ENCODE measurements at places on chromosomes 3 and 15.

- DNase-seq = no peak
Measured at GRCh38 chr3:77320514-77320913, 280.6 kb downstream of the ROBO2 start.

- DNase-seq = no peak
Measured at GRCh38 chr3:59545374-59545773, 495.5 kb upstream of the CFAP20DC start.

- DNase-seq = no peak
Measured at GRCh38 chr3:111799951-111800350, 59.1 kb upstream of the PHLDB2 start.

- no peak for DNase-seq
Measured at GRCh38 chr15:92670621-92671020, 15.0 kb upstream of the FAM174B start.

GRCh38 chr3:59313365-59313764 lies 263.5 kb upstream of the CFAP20DC start:
- DNase-seq = no peak

GRCh38 chr15:91302588-91303439 lies 202.8 kb downstream of the SV2B start:
- peak; percentile 58 for DNase-seq

- no peak for DNase-seq
Measured at GRCh38 chr3:72338942-72339669, 509.1 kb downstream of the SHQ1 start.

- peak; percentile 63 for DNase-seq
Measured at GRCh38 chr15:74950078-74950908, 6.3 kb downstream of the RPP25 start.

GRCh38 chr3:178406206-178406605 lies 130.0 kb upstream of the KCNMB2 start:
- DNase-seq = no peak

GRCh38 chr15:89205991-89206585 lies 15.3 kb downstream of the RLBP1 start:
- DNase-seq = peak; percentile 14

- no peak for DNase-seq
Measured at GRCh38 chr15:50108461-50108860, 10.6 kb downstream of the ATP8B4 start.

DNA sequence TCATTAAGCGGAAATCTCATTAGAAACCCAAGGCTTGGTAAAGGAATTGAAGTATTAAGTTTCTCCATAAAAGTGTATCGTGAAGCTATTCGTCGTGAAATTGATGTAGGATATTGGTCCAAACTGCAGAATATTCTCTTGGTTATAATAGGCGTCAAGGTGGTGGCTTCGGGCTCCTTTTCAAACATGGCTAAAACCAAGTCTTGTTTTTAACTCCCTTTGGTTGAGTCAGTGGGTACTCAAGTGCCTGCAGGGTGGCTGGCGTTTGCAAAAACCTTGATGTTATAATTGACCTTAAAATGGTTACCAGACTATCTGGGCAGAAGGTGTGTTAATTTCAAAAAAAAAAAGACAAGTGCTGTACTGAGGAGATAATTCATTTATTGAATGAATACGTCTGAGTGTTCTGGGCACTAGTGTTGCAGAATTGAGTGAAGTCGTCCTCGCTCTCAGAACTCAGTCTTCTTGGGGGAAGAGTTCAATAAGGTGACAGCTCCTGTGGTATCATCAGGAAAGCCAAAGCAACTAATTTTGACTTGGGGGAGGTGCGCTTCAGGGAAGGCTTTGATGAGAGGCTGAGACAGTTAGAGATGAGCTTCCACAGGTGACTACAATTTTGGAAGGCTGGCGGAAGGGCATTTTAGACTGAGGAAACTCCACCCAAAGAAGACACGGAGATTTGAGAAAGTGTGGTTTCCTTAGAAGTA lies 1.5 kb downstream of the UBE2Q2 start:
- no peak for DNase-seq

- no peak for DNase-seq
Measured at GRCh38 chr3:47482366-47482765, 6.6 kb upstream of the SCAP start.

GRCh38 chr15:42083605-42083908 lies 10.8 kb downstream of the PLA2G4D start:
- DNase-seq = no peak

- DNase-seq = no peak
Measured at GRCh38 chr3:195207731-195208130, 63.2 kb downstream of the XXYLT1 start.

DNA sequence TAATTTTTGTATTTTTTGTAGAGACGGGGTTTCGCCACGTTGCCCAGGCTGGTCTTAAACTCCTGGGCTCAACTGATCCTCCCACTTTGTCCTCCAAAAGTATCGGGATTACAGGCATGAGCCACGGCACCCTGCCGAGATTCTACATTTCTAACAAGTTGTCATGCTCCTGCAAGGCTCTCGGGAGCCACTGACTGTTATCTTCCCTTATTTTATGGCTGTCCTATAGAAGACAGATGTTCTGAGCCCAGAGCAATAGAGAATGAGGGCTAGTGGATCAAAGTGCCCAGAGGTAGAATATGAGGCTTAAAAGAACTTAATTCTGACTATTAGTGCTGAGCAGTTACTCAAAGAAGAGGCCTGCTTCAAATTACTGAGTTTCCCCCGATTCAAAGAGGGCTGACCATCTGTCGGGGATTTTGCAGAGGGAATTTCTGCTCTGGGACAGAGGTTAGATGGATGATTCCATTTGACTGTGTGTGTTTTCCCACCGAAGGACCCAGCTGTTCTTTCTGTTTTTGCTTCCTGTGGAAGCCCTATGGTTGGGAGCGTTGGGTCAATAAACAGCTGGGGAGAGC lies 39.5 kb downstream of the ITPR1 start:
- no peak for DNase-seq

GRCh38 chr3:143356839-143357238 lies 237.3 kb downstream of the CHST2 start:
- DNase-seq = no peak

DNA sequence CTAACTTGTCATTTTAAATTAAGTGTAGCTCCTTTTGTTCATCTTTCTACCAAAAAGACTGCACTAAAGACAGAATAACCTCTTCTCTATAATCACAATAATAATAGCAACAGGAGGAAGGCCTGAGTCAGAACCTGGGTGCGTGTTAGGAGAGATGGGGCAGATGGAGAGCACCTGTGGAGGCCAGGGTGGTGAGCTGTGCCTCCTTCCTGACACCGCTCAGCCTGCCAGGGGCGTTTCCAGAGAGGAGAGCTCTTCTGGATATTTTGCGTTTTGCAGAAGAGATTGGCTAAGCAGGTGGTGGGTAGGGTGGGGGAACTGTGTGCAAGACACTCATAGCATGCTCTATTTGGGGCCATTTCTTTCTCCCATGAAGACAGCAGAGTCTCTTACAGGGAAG lies 83.5 kb downstream of the MEGF11 start:
- no peak for DNase-seq

DNA sequence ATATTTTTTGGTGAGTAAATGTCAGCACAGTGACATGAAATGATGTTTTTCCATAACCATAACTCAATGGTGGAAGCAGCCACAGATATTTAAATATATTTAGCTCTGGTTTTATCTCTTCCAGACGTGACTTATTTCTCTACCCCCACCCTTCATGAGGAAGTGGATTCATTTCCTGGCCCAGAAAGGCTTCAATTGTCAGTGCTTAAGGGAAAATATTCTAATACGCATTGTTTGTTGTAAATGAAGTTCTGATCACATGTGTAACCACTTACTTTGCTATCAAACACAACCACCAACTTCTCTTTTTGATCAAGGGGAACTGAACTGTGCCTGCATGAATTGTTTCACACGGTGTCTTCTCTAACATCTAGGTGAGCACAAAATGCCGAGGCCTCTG lies 14.0 kb downstream of the CLDN16 start:
- DNase-seq = no peak

DNA sequence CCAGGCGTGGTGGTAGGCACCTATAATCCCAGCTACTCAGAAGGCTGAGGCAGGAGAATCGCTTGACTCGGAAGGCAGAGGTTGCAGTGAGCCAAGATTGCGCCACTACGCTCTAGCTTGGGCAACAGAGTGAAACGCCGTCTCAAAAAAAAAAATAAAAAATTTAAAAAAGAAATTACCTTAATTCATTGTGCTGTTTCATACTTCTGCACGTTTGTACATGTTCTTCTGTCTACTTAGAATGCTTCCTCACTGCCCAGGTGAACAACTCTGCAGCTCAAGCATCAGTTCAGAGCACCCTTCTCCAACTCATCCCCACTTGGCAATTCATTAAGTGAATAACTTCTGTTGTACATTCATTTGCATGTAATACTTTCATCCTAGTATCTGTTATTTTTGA lies 14.0 kb downstream of the CAPN7 start:
- DNase-seq = no peak

DNA sequence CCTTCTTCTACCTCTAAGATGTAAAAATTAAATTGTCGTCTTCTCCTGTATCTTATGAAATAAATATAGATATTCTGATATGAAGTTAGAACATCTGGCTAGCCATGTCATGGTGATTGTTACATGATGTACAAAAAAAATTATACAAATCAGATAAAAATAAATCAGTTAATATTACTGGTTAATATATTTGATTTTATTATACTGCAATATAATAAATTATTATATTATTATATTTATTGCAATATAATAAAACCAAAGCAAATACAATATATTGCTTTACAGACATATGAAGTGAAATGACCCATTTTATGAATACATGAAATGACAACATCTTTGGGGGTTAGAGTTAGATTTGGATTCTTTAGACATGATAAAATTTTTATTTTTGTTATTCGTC lies 72.3 kb upstream of the NAALADL2 start:
- DNase-seq = no peak

DNA sequence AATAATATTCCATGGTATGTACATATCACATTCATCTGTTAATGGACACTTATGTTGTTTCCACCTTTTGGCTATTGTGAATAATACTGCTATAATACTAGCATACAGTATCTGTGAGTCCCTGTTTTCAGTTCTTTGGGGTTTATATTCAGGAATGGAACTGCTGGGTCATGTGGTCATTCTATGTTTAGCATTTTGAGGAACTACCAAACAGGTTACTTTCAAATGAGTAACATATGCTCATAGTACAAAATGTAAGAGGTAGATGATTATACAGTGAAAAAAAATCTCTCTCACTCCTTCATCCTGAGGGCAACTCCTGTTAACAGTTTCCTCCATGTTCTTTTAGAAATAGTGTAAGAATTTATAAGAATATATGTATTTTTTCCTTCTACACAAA lies 162.2 kb downstream of the PLD1 start:
- peak; percentile 4 for DNase-seq

GRCh38 chr3:152434142-152434541 lies 165.4 kb downstream of the MBNL1 start:
- no peak for DNase-seq

DNA sequence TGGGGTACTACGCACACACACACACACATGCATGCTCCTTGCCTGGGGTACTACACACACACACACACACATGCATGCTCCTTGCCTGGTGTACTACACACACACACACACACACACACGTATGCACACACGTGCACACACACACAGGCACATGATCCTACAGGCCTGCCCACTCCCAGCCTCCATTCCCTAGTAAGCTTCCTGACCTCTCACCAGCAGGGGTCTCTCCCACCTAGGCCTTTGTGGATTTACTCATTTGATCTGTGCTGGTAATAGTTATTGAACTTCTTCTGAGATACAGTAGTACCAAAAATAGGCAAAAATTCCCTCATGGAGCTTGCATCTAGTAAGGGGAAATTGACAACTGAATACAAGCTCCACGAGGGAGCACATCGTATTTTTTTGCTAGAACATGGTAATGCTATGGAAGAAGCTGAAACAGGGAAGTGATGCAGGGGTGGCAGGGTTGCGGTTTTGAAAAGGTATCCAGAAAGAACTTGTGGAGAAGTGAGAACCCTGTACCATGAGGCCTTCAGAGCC lies 19.1 kb downstream of the TTC21A start:
- DNase-seq = peak; percentile 65

DNA sequence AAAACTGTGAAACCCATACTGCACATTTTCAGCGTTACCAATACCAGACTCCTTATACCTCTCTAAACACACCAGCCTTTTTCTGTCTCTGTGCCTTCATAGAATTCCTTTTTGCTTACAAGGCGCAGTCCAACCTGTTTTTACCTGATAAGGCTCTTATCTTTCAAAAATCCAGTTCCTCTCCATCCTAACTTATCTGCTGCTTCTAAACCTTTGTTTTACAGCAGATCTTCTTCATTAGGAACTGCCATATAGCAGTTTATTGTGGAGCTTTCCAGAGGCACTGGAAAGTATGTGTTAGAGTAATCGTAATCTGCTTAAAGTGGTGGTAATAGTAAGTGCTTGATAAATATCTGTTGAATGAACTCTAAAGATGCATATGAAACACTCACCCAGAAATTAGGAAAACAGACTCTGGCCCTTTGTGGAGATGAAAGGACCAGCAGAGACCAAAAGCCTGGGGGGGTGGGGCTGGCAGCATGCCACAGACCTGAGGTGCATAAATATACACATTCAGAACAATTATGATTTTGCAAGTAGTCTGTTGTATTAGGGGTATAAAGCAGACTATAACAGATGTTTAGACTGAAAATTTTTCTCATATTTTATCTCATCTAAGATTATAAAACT lies 29.3 kb downstream of the PPP2R3A start:
- DNase-seq = no peak

GRCh38 chr15:68683551-68683950 lies 104.8 kb downstream of the CORO2B start:
- no peak for DNase-seq

DNA sequence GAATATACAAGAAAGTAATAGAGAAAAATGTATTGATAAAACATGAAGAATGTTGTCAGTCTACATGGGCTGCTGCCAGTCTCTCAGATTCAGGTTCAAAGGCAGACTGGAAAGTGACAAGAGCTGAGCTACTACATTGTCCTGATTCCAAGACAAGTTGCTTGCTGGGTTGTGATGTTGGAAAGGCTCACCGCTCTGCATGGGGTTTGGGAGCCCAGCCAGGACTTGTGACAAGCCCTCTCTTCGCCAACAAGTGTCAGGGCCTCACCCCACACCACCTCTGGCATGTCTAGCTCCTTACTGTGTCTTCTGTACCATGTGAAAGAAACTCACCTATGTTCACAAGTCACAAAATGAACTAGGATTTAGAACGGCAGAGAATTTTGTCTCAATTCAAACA lies 43.0 kb upstream of the SH3GL3 start:
- DNase-seq = no peak
